GM23248 (cell line): ENCODE measurements at places on chromosomes 2 and 18.

- no peak for DNase-seq
Measured at GRCh38 chr2:165594231-165594934, 124.9 kb downstream of the CSRNP3 start.

DNA sequence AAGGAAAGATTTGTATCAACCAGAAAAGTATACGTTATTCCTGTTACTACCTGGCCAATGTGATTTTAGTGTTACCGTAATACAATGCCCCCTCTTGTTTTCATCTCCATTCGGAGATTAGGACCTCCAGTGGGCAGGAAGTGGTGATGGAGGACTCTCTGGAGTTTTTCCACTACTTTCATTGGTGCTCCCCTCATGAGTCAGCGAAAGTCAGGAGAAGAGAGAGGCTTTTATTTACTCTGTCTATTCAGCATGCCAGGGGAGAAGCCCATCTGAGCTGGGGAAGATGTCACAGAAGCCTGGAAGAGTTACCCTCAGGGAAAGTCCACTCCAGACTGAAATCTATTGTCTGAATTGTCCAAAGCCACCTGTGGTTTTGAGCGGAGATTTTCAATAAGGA is 88.2 kb upstream of the THUMPD2 start:
- no peak for DNase-seq

DNA sequence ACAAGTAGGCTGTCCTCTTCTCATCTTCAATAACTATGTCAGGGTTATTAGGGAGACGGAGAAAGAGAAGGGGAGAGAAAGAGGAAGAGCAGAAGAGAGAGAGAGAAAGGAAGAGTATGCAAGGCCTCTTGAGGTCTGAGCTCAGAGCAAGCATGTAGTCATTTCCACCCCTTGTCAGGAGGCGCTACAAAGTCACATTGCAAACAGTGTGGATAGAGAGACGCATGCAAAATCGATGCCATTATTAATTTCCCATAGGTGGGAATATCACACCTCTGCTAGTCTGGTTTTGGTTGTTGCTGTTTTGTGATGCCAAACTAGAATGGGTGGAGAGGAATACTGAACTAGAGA is 24.2 kb upstream of the SERPINE2 start:
- no peak for DNase-seq

- DNase-seq, result peak; percentile 52
Measured at GRCh38 chr2:71156573-71156972, 26.1 kb downstream of the MPHOSPH10 start.

DNA sequence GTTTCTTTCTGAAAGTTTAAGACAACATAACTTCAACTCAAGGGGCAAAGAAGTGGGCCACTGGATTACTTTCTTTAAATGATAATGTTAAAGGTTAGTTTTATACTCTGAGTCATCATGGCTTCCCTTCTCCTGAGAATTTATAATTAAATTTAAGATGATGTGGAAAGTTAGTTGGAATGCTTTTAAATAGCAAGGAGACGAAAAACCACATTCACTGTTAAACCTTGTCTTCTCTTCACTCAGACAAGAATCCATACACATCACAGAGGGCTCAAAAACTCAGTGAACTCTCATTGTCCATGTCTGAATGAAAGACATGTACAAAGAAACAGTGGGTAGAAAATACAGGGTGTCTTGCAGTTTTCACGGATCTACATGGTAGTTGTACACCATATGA is 65.6 kb downstream of the COL5A2 start:
- DNase-seq, result peak; percentile 59

DNA sequence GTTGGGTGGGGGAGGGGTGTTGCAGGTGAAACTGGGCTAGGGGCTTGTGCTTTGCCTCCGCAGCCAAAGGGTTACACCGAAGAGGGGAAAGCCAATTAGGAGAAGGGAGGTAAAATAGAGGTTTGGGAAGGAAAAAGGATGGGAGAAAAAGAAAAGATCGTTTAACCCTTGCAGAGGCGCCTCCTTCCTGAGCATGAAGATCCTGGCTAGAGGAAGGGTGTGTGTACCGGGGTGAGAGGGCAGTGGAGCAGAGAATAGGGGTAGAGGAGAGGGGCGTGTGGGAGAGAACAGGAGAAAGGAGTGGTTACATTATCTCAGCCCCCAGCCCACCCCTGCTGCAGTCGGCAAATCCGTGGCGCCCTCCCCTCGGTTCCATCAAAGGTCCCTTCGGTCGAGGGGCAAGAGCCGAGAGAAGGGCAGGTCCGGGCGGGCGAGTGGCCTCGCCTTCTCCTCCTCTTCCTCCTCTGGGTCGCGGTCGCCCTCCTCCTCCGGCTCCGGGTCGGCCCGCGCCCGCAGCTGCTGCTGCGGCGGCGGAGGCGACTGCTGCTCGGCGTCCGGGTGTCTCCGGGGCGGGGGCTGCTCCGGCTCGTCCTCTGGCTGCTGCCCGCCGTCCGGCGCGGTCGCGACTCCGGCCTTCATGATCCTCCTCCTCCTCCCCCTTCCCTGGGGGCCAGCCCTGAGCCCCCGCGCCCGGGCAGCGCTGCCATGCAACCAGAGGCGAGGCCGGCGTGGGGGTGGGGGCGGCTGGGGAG is 1.1 kb downstream of the MARCHF4 start:
- peak; percentile 65 for DNase-seq

GRCh38 chr2:201644001-201644400 is 698 bp upstream of the TMEM237 start:
- peak; percentile 64 for DNase-seq

GRCh38 chr18:6399776-6400175 is 14.9 kb downstream of the L3MBTL4 start:
- DNase-seq, result no peak

GRCh38 chr2:45676088-45676487 is 24.6 kb downstream of the PRKCE start:
- no peak for DNase-seq

GRCh38 chr2:114442510-114442909 is at the start of gene DPP10:
TSS of gene DPP10 (plus strand) at chr2:114442641.
- peak; percentile 4 for DNase-seq

- DNase-seq, result no peak
Measured at GRCh38 chr2:120787822-120788700, 52.4 kb downstream of the GLI2 start.

GRCh38 chr2:58769111-58769863 is 528.2 kb upstream of the FANCL start:
- no peak for DNase-seq

GRCh38 chr2:65026704-65027464 is 29.3 kb upstream of the CEP68 start:
- no peak for DNase-seq

GRCh38 chr2:99472600-99472960 is 17.2 kb downstream of the REV1 start:
- DNase-seq, result no peak

GRCh38 chr2:43225788-43226557 is 433 bp downstream of the ZFP36L2 start:
- DNase-seq, result peak; percentile 85

- no peak for DNase-seq
Measured at GRCh38 chr2:42706836-42707235, 57.1 kb downstream of the OXER1 start.

DNA sequence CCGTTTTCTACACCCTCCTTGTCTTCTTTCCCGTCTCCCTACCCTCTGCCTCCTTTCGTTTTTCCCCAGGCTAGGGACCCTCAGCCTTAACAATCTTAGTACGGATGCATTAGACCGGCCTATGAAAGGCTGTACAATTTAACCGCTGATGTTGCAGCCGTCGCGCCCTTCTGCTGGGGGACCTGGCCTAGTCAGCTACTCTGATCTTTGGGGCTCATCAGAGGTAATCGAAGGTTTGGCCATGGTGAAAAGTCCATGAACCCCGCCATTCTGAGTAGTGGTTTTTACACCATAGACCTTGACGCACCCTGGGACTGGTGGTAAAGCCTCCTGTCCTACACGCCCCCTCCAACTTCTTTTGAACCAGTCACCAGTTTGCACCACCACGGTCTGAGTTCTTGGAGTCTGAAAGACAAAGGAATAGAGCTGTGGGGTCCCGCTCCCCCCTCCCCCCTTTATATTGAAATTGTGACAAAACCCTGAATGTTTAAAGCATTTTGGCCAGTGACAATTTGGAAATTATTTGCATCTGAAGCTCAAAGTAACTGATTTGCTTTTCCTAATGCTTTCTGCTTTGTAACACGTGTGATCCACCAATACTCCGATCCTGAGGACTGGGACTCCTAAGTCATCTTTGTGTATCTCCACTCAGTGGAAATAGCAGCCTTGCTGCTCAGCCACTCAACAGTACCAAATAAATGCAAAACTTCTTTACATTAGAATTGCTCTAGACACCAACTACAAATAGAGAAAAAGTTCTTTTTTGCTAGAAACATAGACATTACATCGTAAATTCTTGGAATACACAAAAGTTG is 642 bp upstream of the SRSF7 start:
- peak; percentile 68 for DNase-seq

DNA sequence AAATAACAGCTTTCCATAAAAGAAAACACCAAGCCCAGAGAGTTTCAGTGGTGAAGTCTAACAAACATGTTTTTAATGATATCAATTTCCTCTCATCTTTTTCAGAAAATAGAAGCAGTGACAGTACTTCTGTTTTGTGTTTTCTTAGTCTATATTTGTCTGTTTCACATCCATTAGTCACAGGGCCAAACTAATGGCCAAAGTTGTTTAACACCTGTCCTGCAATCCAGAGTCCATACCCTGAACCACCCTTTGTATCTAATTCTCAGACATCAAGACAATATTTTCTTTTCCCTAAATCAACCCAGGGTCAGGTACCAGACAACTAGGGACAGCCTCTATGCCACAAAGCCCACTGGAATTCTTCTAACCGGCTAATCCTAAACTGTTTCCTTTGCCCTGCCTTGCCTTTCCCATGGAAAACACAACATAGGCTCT is 25.9 kb downstream of the TMSB10 start:
- DNase-seq, result no peak

GRCh38 chr2:11835403-11835802 is 89.0 kb downstream of the LPIN1 start:
- peak; percentile 17 for DNase-seq

DNA sequence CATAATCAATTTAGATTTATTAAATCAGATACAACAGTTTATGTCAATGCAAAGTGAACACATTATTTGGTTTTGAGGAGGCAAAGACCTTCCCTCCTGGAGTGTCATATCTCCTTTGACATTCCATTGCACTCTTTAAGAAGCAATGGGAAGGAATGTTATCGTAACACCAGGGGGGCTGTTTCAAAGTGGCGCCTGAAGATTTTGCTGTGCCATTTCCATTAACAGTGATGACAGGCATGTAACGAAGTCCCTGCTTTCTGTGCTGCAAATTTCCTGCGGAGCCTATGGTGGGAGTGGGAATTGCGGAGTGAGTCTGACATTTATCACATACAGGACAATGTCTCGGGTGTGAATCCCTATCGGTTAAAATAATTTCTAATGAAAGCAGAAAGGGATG is 499.6 kb upstream of the RAB6C start:
- DNase-seq, result no peak

DNA sequence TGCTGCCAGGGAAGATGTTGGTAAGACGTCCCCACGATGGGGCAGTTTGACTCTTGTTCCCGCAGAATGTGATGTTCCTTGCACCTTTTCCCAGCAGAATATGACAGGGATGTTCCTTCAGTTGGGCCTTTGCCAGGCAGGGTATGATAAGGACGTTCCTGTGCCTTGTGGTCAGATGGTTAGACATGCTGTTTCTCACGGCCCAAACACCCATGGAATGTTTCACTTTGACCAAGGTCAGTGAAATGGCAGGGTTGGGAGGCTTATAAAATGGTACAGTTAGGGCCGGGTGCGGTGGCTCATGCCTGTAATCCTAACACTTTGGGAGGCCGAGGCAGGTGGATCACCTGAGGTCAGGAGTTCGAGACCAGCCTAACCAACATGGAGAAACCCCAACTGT is 40.3 kb upstream of the YPEL5 start:
- peak; percentile 47 for DNase-seq

DNA sequence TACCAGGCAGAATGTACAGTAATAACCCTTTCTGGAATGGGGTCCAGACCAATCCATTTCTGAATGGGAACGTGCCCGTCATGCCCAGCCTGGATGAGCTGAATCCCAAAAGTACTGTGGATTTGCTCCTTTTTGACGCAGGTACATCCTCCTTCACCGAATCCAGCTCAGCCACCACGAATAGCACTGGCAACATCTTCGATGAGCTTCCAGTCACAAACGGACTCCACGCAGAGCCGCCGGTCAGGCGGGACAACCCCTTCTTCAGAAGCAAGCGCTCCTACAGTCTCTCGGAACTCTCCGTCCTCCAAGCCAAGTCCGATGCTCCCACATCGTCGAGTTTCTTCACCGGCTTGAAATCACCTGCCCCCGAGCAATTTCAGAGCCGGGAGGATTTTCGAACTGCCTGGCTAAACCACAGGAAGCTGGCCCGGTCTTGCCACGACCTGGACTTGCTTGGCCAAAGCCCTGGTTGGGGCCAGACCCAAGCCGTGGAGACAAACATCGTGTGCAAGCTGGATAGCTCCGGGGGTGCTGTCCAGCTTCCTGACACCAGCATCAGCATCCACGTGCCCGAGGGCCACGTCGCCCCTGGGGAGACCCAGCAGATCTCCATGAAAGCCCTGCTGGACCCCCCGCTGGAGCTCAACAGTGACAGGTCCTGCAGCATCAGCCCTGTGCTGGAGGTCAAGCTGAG is 89.6 kb downstream of the SH3BP4 start:
- no peak for DNase-seq

GRCh38 chr2:220394433-220394832 is 767.0 kb downstream of the SLC4A3 start:
- DNase-seq, result peak; percentile 60

- DNase-seq, result no peak
Measured at GRCh38 chr2:37602040-37602439, 69.4 kb downstream of the CDC42EP3 start.

- DNase-seq, result no peak
Measured at GRCh38 chr2:212547716-212548454, 9.3 kb upstream of the ERBB4 start.
